ENCODE measurements at places on chromosomes 5 and 9.

- DNase-seq = no peak
These were observed 483 bp downstream of the G3BP1 start for GRCh38 chr5:151772029-151772845.

GRCh38 chr5:131769961-131770360 lies 26.9 kb downstream of the FNIP1 start:
- no peak for DNase-seq

GRCh38 chr9:129463994-129464393 lies 156.9 kb downstream of the C9orf50 start:
- DNase-seq = no peak

DNA sequence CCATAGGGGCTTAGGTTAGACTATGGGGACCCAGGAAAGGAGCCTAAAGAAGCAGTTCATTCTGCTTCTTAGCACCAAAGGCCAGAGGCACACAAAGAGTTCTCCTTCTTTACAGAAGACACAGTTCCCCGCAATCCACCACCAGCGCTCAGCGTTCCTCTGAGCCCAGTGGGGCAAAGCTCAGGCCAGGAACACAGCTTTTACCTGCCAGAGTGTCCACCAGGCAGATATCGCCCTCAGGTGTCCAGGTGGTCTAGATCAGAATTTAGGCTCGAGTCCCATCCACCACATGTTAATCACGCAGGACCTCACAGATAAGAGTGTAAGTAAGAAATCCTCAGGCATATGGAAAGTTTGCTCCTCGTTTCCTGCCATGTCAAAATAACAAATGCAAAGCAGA lies 53.0 kb downstream of the UBE2QL1 start:
- no peak for DNase-seq

DNA sequence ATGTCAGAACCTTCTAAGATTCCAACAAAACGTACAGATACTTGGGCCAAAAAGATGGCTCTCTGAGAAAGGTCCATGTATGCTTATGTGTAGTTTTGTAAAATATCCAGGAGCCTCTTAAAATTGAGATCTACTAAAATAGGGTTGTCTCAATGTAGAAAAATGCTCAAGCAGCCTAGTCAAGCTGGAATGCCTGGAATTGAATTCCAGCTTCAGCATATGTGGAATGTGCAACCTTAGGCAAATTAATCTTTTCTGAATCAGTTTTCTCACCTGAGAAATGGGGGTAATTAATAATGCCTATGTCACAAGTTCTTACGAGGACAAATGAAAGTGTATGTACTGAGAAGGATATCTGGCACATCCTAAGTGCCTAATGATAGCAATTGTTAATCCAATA lies 662.4 kb downstream of the DTWD2 start:
- DNase-seq = no peak

DNA sequence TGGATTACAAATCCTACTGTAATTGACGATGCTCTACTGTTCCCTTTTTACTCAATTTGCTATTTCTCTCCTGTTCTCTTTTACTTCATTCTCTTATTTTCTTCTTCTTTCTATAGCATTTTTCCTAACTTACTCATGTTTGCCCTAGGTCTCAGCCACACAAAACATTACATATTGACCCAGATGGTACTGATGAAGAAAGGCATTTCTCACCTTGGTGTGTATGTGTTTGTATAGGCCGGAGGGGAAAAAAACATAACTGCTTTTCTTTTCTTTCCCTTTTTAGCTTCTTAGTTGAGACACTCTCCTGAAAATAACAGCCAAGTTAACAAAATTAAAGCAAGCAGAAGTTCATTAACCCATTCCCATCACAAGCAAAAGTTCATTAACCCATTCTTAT lies 1019.8 kb upstream of the CDH18 start:
- DNase-seq = no peak

GRCh38 chr5:76999451-76999850 lies 30.8 kb upstream of the AGGF1 start:
- DNase-seq = no peak

GRCh38 chr5:64628901-64629300 lies 61.4 kb upstream of the SHISAL2B start:
- no peak for DNase-seq

- no peak for DNase-seq
These were observed 282.6 kb downstream of the ELAVL2 start for GRCh38 chr9:23543419-23543818.

DNA sequence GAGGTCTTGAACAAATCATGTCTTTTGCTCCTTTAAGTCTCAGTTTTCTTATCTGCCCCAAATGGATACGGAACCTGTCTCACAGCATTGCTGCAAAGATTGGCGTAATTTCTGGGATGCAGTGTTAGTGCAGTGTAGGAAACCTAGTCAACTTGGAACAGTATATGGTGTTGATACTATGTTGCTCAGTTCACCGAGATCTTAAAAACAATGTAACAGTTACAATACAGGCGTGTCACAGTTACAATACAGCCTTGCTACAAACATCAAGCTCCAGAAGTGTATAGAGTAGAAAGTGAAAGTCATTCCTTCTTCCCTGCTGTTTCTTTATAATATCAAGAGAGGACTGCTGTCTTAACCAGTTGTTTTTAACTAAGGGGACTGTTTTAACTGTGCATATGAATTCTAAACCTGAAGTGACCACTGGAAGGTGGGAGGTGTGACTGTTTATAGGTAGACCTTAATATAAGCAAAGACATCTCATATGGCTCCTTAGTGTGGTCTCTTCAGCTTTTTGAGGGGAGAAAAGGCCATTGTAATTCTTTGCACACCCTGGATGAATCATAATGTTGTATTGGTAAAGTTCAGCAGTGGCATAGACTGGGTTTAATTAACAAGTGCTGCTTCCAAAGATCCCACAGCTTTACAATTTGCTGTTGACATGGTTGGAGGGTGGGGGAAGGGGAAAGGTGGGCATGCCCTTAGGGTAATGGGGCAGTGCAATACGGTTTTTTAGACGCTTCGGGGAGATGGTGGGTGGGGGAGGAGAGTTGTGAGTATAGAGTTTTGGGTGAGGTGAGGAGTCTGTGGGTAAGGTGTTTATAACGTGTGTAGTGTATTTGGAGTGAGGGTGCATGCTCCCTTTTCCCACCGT lies 12.9 kb downstream of the PRRC2B start:
- no peak for DNase-seq

DNA sequence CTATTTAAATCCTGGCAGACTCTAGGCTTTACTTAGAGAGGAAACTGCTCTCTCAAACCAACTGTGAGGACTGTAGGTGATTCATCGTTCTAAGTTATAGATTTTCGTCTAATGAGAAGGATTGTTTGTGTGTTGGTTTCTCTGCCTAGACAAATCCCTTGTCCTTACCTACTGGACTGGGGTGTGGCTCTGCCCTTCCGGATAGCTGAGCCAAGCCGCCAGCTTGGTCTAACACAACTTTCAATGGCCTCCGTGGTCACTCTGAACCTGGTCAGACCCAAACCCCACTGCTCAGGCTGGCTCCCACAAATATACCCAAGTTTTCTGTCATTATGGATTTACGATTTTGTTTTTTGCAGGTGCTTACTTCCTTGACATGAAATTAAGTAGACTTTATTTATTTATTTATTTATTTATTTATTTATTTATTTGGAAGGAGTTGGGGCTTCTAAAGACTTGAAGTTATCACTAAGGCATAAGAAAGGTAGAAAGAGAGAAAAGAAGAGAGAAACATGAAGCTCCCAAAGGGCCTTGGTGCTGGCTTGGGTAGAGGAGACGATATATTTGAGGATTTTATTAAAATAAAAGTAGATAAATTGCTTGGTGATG lies 19.0 kb downstream of the CARTPT start:
- no peak for DNase-seq

GRCh38 chr5:170223906-170224305 lies 8.9 kb upstream of the C5orf58 start:
- DNase-seq = no peak

Data from NCI-H510A treated with DMSO at 0.1 percent for 48 hours (cell line).